ENCODE measurements at places on chromosomes 12 and 14. TPM values are rescaled to one million over a fixed set of nuclear protein-coding genes. Genes with fewer than 3 reads are reported as not detected.

DNA sequence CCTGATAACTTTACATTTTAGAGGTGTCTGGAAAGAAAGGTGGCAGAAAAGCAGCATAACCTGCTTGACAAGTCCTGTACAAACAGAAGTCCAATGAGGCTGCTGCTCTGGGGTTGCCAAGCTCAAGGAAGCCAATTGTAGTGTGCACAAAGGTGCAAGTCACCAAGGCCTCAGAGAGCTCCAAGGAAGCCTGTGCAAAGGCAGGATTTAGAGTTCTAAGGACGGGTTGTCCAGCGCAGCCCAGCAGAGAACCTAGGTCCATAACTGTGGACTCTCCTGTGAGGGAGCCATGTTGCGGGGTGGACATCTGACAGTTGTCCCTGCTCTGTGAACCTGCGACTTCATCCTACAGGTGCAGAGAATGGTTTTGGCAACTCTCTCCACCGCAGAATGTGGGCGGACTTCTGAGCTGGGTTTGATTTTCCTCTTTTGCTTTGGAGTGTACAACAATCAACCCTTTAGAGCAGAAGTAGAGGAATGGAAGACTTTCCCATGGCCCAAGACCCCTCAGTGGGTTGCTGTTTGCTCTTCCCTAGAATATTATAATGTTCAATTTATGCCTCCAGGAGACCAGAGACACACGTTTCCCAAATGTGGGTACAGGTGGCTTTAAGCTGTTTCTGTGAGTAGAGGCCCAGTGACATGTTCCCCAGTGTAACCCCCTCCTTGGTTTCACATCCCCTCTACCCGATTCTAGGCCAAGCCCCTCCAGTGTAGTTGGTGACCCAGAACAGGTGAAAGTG lies 81.0 kb downstream of the ETV6 start:
- DNase-seq: peak; percentile 83

DNA sequence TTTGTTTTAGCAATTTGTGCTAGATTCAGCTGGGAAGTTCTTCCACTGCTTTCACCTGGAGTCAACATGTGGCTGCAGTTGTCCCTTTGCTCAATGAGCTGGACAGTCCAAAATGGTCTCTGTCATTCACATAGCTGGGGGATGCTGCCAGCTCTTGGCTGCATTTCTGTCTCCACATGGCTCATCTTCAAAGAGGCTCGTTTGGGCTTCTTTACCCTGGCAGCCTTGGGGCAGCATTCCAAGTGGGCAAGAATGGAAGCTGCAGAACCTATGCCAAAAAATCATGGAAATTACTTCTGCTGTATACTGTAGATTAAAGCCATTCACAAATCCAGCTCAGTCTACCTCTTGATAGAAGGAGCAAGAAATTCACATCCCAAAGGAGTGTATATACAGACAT lies 199.1 kb downstream of the SLC5A8 start:
- DNase-seq: no peak

DNA sequence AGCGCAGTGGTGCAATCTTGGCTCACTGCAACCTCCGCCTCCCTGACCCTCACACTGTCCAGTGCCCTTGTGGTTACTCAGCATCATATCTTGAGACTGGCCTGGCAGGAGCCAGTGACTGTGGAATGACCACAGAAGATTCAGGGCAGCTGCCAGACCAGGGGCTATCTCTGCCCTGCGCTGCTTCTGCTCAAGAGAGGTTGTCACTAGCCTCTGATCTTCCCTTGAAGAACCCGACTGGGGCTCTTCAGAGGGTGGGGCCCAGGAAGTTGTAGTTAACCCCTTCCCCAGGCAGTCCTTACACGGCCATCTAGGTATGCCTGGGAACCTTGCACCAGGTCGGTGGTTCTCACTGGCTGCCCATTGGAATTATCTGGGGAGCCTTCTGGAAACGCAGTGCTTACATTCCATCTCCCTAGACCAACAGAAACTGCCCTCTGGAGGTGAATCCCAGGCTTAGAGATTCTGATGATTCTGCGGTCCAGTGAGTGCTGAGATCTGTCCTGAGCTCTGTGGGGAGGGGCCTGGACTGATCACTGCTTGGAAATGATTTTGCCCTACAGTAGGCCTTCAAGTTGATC lies 41.4 kb downstream of the PLEKHG3 start:
- no peak for DNase-seq

- peak; percentile 6 for DNase-seq
These were observed 1.9 kb downstream of the CACNA2D4 start for GRCh38 chr12:1916371-1917171.

DNA sequence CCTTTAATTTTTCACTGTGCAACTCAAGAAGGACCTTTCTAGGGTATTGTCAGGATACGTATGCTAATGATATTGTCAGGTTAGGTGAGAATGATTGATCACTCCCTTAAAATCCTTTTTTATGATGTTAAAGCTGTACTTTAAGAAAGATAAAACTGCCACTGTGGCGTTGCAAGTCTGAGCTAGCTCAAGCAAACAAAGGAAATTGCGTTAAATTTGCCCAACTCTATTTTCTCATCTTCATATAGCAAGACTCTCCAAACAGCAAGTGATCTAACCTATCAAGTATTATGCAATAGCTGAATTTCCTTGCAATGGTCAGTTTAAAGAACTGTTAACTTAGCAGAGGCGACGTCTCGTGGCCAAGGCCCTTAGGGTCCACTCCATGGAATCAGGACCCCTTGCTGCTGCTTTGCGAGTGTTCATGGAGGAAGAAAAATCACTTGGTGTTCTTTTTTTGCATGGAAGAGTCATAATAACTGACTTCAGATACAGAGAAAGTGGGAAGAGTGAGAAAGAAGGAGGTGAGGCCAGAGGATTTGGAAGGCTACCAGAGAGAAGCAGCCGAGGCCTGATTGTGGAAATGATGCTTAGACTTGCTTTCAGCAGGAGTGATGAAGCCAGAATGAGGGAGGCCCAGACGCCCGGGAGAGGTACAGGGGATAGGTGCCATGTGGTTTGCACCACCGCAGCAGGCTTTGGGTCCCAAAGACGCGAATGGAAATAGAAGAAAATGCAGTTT lies 2.5 kb downstream of the TRAF3 start:
- no peak for DNase-seq

- DNase-seq: no peak
These were observed 179.7 kb upstream of the VASH1 start for GRCh38 chr14:76581592-76581991.

DNA sequence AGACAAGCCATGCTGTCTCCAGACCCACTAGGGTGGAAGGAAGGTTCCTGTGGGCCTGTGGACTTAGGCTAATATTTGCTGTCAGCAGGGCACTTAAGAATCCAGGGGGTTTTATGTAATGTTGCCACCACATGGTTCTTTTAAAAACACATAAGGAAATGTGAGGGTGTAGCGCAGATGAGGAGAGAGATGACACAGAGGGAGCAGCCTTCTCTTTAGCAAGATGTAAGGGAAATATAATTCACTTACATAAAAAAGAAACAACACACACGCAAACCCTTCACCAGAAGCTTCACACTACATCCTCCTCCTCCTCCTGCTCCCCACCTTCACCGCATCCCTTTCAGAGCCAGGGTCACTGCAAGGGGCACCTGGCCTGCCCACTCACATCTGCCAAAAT lies 4.9 kb upstream of the PIP4K2C start:
- DNase-seq: no peak

- no peak for DNase-seq
These were observed 106.5 kb upstream of the PRKD1 start for GRCh38 chr14:30034152-30034551.

- no peak for DNase-seq
These were observed 198.2 kb upstream of the PRMT8 start for GRCh38 chr12:3292677-3293412.

GRCh38 chr12:132702640-132703039 lies 8.0 kb upstream of the PGAM5 start:
- no peak for DNase-seq

- peak; percentile 38 for DNase-seq
These were observed 9.7 kb upstream of the SGPP1 start for GRCh38 chr14:63737582-63738006.

GRCh38 chr12:80212938-80213645 lies 113.8 kb downstream of the OTOGL start:
- DNase-seq: no peak

DNA sequence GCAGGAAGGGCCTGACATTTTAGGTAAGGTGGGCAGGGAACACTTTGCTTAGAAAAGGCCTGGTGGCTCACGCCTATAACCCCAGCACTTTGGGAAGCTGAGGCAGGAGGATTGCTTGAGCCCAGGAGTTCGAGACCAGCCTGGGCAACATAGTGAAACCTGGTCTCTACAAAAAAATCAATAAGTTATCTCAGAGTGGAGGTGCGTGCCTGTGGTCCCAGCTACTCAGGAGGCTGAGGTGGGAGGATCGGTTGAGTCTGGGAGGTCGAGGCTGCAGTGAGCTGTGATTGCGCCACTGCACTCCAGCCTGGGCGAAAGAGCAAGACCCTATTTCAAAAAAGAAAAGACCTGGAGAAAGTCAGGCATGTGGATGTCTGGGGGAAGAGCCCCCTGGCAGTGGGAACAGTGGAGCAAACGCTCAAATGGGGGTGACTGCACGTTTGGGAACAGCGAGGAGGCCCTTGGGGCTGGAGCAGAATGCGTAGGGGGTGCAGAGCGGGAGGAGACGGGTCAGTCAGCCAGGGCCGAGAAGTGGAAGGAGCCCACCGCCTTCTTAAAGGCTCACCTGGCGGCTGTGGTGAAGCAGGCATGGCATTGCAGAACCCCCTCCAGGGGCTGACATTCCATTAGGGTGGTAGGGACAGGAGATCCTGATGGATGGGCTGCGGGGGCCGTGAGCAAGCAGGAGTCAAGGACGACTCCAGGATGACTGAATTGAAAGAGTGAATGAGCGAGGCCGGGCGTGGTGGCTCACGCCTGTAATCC lies 6.2 kb upstream of the KIF26A start:
- no peak for DNase-seq

DNA sequence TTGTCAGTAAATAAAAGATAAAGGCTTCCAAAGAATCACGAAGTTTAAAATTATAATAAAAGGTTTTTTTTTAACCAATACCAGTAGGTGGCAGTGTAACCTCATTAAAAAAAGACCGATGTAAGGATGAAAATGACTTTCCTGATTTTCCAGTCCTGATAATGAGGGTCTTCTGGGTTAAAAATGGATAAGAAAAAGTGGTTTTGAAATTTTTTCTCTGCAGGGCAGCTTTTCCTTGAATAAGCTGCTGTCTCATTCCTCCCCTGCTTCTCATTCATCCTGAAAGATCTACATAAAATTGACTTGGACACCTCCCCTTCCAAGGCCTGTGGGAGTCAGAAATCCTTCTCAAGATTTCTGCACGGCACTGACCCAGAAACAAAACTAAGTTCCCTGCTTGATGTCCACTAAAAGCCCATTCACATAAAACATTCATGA lies 58.9 kb upstream of the FBXO33 start:
- peak; percentile 46 for DNase-seq

C12orf60 gene
- total RNA-seq: 1.4 TPM

KCNC2 gene
- not detected for total RNA-seq

OASL gene
- total RNA-seq: 1.1 TPM

DTX1 gene
- 47.8 TPM for total RNA-seq

MRPS35 gene
- 18.0 TPM for total RNA-seq

COX8C gene
- total RNA-seq: not detected

TSPAN8 gene
- not detected for total RNA-seq

C14orf132 gene
- total RNA-seq: 0.70 TPM
